ENCODE measurements at places on chromosomes 12 and 14. TPM values are rescaled to one million over a fixed set of nuclear protein-coding genes. Genes with fewer than 3 reads are reported as not detected.

MYO1H gene
- not detected for polyA plus RNA-seq

TCL1B gene
- polyA plus RNA-seq: not detected

IQSEC3 gene
- polyA plus RNA-seq: not detected

GRCh38 chr14:68449561-68450181, 343.2 kb downstream of the ZFP36L1 start:
- DNase-seq: no peak

- DNase-seq: no peak
Observed at GRCh38 chr12:63929426-63929825, 84.9 kb downstream of the SRGAP1 start.

GLT1D1 gene
- polyA plus RNA-seq: not detected

GRCh38 chr12:82727886-82728285, 41.2 kb downstream of the TMTC2 start:
- DNase-seq: no peak

Data from keratinocyte (primary cell).